CD4-positive, alpha-beta T cell treated with Interleukin-17A for 1 hour (primary cell): ENCODE measurements at places on chromosomes 2 and 18.

DNA sequence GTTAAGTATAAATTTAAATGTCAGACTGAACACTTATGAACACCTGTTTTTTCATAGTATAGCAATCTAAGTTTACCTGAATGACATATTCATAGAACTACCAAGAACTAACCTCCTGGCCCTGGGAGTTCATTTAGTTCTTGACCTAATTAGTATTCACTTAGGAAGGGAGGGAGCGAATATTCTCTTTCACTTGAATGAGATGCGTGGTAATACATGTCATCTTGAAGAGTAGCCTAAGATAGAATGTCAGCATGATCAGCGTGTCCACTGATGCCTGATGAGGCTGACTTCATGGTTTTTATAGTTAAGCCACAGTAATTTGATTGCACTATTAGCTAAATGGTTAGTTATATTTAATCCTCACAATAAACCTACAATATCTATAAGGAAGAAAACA lies 13.3 kb downstream of the NDUFAF7 start:
- DNase-seq: no peak

- DNase-seq: peak; percentile 48
These were observed 50.8 kb downstream of the WIPF1 start for GRCh38 chr2:174546519-174547506.

DNA sequence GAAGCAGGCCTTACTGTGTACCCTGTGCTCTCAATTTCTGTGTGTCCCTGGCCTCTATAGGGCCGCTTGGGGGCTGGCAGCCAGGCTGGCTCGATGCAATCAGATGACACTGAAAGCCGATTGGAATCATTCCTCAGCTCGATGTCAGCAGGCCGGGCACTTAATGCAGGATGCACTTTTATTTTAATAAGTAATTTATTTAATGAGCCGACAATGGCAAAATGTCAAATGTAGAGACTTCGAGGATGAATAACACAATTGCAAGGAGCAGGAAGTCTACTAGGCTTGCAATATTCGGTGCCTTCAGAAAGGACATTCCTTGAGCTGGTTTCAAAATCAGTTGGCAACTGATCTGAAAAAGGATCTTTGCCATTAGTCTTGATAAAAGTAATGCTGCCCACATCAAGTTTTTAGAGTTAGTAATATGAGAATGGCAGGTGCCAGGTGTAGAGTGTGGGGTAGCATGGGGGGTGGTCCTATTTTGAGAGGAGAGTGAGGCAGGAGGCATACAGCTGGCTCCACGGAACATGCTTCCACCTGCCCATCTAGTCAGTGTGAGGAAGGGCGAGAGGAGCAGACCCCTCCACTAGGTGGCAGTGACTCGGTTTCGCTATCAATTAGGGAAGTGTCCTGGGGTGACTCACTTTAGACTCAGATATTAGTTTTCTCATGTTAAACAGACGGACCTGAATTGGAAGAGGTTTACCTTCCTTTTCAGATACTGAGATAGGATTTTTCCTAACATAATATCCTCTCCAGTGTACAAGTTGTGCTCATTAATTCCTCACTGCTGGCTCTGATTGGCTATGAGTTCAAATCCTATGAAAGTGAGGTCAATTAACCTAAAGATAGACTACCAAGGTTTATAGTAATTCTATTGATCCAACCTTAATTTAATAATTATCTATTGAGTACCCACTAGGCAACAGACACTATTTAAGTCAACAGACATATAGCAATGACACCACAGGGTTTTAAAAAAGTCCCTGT lies 80.9 kb downstream of the NABP1 start:
- DNase-seq: peak; percentile 61

DNA sequence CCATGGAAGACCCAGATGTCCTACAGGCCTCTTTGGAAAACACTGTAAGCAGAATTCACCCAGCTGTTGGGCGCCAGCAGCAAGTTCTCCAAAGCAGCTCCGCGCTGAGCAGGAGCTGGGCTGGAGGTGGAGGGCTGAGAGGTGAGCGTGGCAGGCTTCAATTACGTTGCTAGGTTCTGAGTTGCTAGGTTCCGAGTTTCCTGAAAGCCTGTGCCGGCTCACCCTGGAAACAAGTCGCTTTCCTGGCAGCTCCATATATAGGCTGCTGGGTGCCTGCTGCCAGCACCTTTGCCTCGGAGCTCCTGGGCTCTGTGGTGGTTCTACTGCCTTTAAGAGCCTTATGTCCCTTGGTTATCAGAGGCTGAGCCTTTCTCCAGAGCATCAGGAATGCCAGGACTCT lies 14.4 kb upstream of the EGR4 start:
- no peak for DNase-seq

DNA sequence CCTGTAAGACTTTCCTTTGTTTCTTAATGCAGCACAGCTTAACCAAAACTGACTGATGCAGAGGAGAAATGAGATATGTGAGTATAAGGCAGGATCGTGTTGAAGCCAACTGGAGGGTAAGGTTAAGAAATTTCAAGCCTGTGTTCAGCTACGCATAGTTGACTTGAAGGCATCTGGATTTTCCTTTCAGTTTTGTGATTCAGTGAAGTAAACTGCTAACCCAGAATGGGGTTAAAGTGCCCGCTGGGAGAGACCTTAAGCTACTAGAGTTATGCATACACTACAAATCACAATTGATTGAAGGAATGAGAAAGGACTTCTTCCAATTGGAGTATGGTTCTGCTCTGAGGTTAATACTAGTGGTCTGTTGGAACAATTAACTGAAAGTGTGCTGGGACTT lies 22.6 kb downstream of the THSD7B start:
- no peak for DNase-seq

GRCh38 chr2:38621018-38621417 lies 18.3 kb upstream of the HNRNPLL start:
- DNase-seq: no peak
